ENCODE measurements at places on chromosomes 5 and 9. TPM values are rescaled to one million over a fixed set of nuclear protein-coding genes. Genes with fewer than 3 reads are reported as not detected.
A peak's percentile ranks its signal among the peaks of the same experiment; 100 is the strongest.

The MARCOL gene
- not detected for total RNA-seq

The MRPS2 gene
- total RNA-seq: 20.5 TPM

DNA sequence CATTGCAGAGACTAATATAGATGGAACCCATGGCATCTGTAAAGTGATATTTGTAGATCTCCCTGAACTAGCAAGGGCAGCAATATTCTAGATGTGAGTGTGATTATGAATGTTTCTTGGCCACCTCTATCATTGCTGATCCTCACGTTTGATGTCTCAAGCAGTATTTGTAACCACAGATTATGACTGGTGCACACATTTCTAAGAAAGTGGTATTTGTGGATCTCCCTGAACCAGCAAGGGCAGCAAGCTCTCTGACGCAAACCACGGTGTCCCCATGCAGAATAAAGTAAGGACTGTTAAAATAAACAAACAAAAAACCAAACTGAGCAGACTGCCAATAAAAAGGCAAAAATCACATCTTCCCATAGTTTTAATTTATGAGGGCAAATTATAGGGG, 301.3 kb downstream of the CSNK1G3 start:
- DNase-seq: no peak

GRCh38 chr5:34011536-34011935, 3.7 kb upstream of the AMACR start:
- no peak for DNase-seq

The ARL15 gene
- 27.9 TPM for total RNA-seq

- DNase-seq: no peak
These were observed 131.8 kb upstream of the FBN2 start for GRCh38 chr5:128669803-128670202.

DNA sequence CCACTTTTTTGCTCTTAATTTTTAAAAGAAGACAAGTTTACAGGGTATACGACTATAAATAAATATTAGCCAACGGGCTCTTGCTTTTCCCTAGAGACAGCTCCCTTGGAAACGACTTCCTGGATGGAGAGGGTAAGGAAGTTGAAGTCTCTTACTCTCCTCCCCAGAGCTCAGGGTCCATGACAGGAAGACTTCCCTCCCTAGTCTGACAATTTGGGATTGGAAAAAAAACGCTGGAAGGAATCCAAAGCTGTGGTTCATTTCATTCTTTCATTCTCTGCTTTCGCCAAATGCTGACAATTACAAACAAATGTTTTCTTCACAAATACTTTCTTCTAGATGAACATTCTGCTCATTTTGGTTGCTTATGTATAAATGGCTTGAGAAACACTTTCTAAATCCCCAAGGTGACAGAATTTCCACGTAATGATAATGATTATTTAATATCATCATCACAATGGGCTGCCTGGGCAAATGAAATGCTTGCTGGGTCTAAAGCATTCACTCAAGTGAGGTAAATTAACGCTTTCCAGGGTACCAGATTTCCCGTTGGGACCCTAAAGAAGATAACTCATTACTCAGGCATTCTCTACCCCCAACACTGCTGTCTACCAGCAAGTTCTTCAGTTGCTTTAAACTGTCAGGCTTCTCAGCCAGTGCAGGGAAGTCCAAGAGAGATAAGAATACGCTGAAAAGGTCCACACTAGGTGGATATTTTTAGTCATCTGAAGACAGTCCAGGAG, 139.8 kb upstream of the SLC30A5 start:
- DNase-seq: no peak

GRCh38 chr9:120628207-120628924, 48.4 kb upstream of the CDK5RAP2 start:
- no peak for DNase-seq

The CCIN gene
- total RNA-seq: 0.99 TPM

GRCh38 chr9:132673355-132673754, 3.1 kb downstream of the GTF3C4 start:
- DNase-seq: no peak

GRCh38 chr5:145938776-145939539, 2.6 kb downstream of the SH3RF2 start:
- no peak for DNase-seq

DNA sequence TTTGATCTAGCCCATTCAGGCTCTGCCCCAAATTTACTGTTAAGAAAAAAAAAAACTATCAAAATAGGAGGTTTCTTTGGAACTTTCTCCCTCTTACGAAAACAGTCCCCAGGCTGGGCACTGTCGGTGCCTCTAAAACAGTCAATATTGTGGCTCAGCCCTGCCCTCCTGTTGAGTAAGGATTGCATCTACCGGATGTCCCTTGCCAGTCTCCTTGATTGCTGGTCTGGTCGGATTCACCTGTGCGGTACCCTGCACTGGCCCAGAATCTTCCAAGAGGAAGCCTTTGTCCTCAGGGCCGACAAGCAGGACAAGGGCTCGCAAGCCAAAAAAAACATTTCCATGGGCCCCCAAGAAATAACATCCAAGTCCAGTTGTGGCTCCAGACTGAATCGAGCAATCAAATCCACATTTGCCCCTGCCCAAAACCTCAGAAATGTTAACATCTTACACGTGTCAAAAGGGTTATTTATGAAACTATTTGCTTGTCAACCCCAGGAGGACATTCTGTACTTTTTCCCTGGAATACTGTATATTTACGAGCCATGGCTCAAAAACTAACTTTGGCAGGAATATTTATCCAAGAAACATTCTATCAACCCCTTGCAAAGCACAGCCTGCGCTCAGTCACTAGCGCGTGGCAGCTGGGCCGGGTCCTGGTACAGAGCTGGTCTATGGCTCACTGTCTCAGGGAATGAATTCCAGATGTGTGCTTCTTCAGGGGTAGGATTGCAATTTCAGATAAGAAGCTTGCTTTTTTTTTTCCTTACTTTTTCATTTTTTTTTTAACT, 129.2 kb upstream of the ADRA1B start:
- DNase-seq: peak; percentile 89

DNA sequence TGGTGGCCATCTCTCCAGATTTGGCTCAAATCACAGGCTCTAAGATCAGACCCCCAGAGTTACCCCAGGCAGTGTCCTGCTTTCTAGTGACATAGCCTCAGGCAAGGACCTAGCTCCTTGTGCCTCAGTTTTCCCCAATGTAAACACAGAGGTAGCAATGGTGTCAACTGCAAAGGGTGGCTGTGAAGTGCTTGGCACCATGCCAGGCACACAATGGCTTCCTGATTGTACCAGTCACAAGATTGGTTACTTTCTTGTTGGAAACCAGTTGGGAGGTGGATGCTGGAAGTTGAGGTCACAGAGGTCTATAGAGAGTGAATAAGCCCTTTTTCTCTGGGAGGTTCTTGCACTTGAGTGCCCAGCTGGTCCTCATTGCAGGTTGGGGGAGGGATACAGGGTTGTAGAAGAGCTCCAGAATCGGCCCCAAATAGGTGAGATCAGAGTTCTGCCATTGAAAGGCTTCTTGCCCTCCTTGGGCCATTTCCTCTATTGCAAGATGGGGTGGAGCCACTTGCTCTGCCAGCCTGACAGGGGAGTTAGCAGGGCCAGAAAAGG, 2.3 kb downstream of the STKLD1 start:
- DNase-seq: no peak

The AFAP1L1 gene
- total RNA-seq: 27.9 TPM

- DNase-seq: peak; percentile 79
These were observed 41.3 kb downstream of the UGCG start for GRCh38 chr9:111937781-111938426.

GRCh38 chr5:601771-602465, 10.2 kb upstream of the CEP72 start:
- DNase-seq: no peak

The FOXD4L3 gene
- not detected for total RNA-seq

Measured in aorta (tissue), 5 donors.